ENCODE measurements at places on chromosomes 6 and 20.

- DNase-seq, result no peak
Observed at GRCh38 chr6:33836806-33837469, 33.1 kb upstream of the MLN start.

DNA sequence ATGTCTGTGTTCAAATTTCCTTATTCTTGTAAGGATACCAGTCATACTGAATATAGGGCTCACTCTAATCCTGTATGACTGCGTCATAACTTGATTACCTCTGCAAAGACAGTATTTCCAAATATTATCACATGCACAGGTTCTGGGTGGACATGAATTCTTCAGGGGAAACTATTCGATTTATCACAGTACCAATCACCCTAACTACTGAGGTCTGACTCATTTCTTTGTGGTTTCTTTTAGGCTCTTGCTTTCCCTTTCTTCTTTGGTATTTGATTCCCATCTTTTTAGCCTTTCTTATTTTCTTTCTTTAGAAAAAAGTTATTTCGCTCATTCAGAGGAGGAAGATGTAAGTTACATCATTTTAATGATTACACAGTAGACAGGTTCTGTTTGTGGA, 40.3 kb upstream of the TBX18 start:
- DNase-seq, result no peak

GRCh38 chr6:112946051-112946450, 598.9 kb downstream of the RFPL4B start:
- DNase-seq, result no peak

GRCh38 chr6:20217324-20217855, 5.1 kb upstream of the MBOAT1 start:
- no peak for DNase-seq

DNA sequence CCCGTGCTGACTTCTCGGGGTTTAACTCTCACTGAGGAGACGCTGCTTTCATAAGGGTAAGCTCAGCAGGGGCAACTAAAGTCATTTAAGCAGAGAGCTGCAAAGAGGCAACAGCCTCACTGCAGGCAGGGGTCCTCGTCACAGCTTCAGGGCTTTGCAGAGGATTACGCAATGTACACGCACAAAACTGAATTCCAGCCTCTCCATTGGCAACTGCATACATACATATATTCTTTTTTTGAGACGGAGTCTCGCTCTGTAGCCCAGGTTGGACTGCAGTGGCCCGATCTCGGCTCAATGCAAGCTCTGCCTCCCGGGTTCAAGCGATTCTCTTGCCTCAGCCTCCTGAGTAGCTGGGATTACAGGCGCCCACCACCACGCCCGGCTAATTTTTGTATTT, 2.4 kb downstream of the GMEB2 start:
- DNase-seq, result no peak

- no peak for DNase-seq
Observed at GRCh38 chr6:89768324-89768723, 51.3 kb downstream of the MDN1 start.

- DNase-seq, result no peak
Observed at GRCh38 chr20:8175741-8176675, 43.9 kb downstream of the PLCB1 start.

- no peak for DNase-seq
Observed at GRCh38 chr6:68247782-68248181, 387.3 kb upstream of the ADGRB3 start.

GRCh38 chr6:42185597-42185996, 9.2 kb downstream of the GUCA1B start:
- no peak for DNase-seq

- no peak for DNase-seq
Observed at GRCh38 chr20:62724692-62725595, 16.3 kb downstream of the NTSR1 start.

GRCh38 chr20:44032583-44033331, 118.1 kb downstream of the TOX2 start:
- no peak for DNase-seq

GRCh38 chr6:116580198-116580597, 8.9 kb downstream of the RWDD1 start:
- DNase-seq, result no peak

- DNase-seq, result no peak
Observed at GRCh38 chr6:155377061-155377460, 62.8 kb upstream of the TFB1M start.

DNA sequence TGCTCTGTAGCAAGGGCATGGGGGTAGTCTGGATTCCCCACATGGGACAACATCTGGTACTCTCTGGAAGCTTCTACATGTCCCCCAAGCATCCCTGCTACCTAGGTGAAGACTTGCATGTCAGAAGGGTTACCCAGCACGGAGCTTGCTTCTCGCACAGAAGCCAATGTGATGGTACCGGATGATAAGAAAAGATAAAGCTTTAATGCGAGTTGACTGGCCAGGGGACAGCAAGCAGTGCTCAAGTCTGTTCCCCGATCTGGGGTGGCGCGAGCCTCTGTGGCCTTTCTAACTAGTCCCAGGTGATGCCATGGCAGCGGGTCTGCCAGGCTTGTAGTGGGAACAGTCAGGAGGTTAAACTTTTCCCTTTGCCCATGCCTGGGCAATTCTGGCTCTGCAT, 70.0 kb upstream of the TIAM2 start:
- DNase-seq, result no peak

GRCh38 chr6:42424906-42425474, 26.7 kb downstream of the TRERF1 start:
- DNase-seq, result no peak

DNA sequence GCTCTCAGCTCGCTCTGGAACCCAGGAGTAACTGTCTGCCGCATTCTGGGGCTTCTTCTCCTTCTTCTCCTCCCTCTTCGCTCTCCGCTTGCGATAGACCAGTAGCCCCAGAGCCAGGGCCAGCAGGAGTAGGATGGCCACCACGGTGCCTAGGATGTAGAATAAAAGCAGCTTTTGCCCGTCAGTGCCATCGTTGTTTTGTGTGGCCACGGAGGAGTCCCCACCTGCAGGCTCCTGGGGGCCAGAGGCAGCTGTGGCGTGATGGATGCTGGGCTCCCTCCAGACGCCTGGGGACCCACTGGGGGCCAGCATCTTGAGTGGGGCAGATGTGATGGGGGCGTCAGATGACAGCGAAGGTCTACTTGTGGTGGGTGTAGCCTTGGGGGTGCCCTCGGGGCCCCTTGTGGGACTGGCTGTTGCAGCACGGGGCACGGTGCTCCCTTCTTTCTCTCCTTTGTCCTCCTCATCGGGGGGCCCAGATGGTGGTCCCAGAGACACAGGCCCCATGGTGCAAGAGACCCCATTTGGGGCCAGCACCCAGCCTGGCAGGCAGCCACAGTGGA, 1.8 kb downstream of the CD93 start:
- no peak for DNase-seq

DNA sequence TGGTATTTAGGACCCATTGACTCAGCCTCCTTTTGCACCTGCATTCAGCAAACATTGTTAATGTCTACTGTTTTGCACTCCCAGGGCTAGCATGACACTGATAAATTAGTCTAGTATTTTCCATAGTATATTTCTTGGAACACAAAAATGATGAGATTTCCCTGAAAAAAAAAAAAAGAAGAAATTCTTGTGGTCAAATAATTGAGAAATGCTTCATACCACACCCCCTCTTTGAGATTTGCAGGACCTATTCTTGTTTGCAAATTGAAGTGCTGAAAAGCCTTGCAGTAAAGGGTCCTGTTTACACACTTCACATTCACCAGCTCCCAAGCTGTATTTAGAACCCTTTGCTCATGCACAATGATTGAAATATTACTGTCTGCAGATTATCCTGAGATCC, 36.3 kb upstream of the CLIC5 start:
- DNase-seq, result no peak

- DNase-seq, result no peak
Observed at GRCh38 chr6:160926281-160927276, 65.0 kb upstream of the MAP3K4 start.

GRCh38 chr6:39366931-39367618, 44.6 kb upstream of the KCNK16 start:
- DNase-seq, result no peak

GRCh38 chr20:8523684-8524083, 391.6 kb downstream of the PLCB1 start:
- DNase-seq, result no peak
